ENCODE measurements at places on chromosomes 4 and X.

GRCh38 chr4:24984602-24985532 lies 45.9 kb downstream of the LGI2 start:
- DNase-seq, result no peak

DNA sequence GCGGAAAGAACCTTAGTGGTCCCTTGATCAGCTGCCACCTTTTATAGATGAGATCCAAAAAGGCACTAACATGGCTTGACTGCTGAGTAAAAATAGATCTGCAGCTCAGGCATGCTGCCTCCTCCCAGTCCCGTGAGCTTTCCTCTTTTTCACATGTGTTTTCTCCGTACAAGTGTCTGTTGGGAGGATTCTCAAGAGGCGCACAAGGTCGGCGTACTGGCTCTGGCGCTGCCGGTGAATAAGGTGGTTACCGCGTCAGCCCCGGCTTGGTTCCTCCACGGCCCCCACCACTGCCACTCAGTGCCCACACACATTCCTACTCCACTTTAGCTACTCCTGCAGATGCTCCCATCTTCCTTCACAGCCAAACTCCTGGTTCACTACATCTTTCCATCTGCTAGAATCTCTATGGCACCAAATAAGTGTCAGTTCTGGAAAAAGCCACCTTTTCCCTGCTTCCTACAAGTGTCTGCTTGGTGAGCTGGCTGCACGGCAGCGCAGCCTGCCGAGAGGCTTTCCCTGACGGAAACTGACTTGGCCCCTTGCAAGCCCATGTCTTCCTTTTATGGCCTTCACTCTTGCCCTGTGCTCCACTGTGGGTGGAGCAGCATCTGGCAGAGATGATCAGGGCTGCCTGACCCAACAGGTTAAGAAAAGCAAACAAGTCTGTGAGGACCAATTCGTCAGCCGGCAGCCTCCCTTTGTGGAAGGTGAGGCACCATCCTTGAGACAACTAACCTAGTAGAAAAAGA lies 99.8 kb downstream of the KLHL8 start:
- no peak for DNase-seq

GRCh38 chrX:32495855-32496254 lies 715.5 kb downstream of the DMD start:
- no peak for DNase-seq

- no peak for DNase-seq
Observed at GRCh38 chr4:165516281-165516833, 137.5 kb downstream of the CPE start.

DNA sequence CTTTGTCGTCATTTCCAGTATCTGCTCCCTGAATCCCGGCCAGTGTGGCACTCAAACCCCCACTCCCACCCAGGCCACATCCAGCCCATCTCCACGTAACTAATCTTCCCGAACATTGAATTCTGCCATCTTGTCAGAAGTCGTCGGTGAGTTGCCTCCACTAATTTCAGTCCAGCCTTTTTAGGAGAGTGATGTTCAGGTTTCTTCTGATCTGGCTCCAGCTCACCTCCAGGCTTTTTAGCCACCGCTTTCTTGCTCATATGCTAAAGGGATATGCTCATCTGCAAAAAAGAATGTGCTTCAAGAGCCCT lies 1.3 kb downstream of the TMEM165 start:
- no peak for DNase-seq

DNA sequence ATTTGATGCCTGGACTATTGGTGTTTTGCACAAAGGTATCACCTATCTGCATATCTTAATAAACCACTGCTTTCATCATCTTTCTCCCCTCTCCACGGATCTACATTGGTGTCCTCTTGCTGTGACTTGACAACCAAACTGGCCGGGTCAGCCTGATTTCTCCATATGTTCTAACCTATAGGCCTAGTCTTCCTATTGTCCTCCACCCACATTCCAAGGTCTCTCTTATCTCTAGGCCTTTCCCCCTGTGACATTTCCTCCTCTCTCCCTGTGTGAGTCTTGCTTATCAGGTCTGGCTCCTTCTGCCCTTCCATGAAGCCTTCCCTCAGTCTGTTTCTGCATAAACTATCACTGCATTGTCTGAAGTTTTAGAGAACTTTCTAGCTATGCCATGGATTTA lies 33.7 kb downstream of the ARHGAP24 start:
- DNase-seq, result no peak

DNA sequence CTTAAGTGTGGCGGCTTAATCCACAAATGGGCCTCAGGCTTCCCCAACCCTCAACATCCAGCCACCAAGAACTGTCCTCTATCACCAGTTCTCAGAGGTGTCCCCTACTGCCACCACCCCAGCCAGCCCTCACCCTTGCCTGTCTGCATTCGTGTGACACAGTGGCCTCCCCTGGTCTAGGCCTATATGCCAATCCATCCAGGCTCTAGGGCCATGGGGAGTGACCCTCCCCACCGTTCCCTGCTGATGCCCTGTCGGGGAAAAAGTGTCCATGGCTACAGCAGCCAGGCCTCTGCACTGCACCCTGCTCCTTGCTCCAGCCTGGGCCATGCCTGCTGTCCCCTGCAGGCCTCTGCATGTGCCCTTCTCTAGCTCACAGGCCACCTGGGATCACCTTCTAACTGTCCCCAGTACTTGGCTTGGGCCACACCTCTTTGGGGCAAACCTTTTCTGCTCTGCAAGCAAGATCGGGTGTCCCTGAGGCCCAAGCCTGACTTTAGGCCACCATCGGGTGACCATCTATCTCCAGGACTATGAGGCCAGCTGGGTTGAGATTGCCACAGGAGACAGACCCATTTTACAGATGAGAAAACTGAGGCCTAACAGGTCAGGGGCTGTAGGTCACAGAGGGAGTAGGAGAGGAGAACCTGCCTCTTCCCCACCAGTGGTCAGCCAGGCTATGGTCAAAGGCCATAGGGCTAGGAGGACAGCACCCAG lies 75.8 kb downstream of the JAKMIP1 start:
- no peak for DNase-seq

DNA sequence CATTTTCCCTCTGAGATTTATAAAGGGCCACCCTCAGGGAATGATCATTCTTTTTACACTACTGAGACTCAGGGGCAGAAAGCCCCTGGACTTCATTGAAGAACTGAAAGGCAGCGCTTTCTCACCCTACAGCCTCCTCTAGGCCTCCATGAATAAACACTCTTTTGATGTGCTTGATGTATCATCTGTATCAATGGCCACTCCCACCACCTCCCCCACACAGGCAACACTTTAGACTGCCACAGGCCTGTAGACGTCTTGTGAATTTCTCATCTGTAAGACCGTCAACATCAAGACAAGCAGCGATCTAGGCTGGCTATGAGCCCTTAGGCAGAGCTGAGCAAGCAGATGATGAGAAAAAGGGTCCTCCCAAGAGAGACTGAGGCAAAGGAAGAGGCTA lies 123.2 kb downstream of the HUWE1 start:
- no peak for DNase-seq

DNA sequence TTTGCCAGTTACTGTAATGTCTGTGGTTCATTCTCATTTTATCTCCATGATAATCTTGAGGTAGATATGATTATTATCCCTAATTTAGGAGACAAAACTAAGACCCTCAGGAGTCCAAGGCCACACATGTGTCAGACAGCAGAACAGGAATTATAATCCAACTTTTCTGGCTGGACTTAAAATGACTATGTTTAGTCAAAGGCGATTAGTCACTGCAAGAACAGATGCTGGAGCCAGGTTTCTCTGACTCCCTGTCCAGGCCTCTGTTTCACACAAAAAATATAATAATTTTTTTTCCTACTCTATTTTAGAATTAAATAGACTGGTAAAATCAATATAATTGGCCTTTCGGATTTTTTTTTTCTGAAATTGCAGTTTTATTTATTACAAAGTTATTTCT lies 56.7 kb upstream of the TMEM131L start:
- no peak for DNase-seq

DNA sequence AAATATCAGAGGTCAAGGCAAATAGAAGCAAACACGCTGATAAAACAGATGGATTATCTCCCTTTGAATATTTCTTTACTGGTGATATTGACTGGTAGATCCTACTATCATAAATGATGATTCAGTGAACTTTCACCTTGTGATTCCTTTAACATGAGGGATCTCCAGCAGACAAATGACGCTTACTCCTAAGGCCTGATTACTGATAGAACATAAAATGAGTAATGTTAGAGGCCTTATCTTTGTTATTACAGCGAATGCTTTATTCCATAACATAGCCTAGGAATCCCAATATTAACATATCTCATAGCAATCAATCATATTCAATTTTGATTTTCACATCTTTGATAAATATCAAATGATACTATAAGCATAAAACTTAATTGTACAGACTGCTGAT lies 152.3 kb downstream of the SLC10A7 start:
- DNase-seq, result no peak

- DNase-seq, result no peak
Observed at GRCh38 chr4:138243369-138243768, 1.2 kb upstream of the SLC7A11 start.

DNA sequence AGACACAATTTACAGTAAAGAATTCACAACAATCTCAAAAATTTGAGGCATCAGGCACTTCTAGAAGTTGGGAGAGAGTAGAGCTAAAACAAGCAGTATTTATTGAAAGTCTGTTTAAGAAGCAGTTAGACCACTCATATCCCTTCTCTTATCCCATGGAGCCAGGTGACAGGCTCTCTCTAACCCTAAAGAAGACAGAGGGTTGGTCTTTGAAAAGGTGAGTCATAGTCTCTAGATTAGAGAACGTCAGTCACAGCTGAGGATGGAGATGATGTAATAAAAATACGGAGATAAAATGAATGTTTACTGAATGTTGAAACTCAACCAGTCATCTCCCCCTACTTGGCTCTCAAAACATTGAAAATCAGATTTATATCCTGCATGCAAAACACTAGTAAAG lies 223.8 kb downstream of the CHIC2 start:
- DNase-seq, result no peak

- no peak for DNase-seq
Observed at GRCh38 chrX:45447331-45447730, 246.7 kb upstream of the DIPK2B start.

DNA sequence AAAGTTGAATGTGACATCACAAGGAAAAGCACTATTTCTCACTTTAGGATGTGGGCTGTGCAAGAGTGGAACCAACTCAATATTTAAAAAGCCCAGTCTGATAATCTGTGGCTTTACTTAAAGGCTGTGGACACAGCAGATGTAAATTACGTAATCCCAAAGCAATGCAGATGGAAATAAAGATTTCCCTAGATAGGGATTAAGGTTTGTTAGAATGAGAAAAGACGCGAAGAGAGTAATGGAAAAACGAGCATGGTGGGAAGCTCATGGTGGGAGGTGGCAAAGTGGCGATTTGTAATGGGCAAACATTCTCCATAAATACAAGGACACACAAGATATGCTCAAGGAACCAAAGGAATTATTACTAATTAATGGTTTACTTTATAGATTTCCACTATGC lies 985.5 kb downstream of the FSTL5 start:
- DNase-seq, result no peak

- no peak for DNase-seq
Observed at GRCh38 chrX:46967547-46967946, 55.3 kb downstream of the JADE3 start.

DNA sequence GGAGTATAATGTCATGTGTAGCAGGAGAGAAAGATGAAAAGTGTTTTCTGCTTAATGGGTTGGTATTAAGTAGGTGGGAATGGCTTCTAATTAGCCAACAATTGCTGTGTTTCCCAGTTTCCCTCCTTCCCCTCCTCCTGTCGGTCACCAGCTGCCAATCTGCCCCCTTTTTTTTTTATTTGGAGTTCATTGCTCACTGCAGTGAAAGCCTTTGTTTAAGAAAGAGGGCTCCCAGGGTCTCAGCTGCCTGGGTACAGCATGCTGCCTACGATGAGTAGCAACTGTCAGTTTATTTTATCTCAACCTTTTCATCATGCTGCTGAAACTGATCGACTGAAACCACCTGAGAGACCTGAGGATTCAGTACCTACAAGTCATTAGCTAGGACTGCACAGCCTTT lies 149.0 kb downstream of the POU4F2 start:
- no peak for DNase-seq

DNA sequence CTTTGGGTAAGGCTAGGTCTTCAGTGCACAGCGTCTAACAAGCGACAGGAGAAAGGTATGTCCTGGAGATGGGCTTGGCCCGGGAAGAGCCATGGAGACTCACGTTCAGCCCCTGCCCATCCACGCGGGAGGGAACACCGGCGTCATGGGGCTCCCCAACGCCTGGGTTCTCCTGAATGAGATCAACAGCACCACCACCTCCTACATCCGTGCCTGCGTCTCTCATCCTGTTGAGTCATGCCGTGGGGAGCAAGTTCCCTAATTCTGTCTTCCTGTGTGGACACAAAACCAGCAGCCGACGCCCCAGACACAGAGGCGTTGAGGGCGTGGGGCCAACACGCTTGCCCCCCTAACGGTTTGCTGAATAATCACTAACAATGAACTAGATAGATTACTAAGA lies 20.1 kb upstream of the IL3RA start:
- DNase-seq, result no peak

DNA sequence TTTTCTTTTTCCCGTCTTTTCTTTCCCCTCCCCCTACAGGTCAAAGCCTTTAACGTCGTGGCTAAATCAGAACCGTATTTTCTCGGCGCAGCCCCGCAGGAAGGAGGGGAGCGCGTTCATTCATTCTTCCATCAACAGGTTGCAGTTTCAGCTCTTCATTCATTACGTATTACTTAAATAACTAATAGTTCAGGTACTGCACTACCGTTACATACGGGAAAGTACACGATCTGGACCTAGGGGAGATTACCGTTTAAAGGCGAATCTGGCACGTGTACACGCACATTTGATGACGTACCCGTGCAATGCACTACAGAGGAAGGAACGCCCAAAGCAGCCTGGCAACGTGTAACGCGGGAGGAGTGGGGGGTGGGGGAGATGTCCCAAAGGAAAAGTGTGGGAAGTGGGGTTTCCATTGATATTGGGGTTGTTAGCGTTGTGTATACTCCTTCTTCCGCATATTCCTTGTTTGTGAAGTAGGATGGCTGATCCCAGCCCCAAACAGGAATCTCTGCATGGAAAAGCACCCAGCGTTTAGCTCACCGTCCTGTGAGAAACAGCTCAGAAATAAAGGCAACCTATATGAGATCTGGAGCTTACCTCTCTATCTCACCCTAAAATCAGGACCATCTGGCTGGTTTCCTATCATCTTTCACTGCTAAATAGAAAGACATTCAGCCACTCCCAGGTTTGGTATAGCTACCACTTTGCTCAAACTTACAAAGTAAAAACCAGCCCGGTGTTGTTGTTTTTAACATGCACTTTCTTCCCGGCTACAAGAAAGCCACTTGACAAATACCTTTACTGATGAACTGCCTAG lies 585 bp upstream of the SEC24D start:
- no peak for DNase-seq

- no peak for DNase-seq
Observed at GRCh38 chr4:6873291-6873690, 36.3 kb upstream of the TBC1D14 start.

GRCh38 chr4:1626151-1626550 lies 58.0 kb downstream of the FAM53A start:
- no peak for DNase-seq

GRCh38 chr4:8854931-8855330 lies 16.7 kb downstream of the HMX1 start:
- DNase-seq, result no peak
